ENCODE measurements at places on chromosomes 3 and 15.

GRCh38 chr3:157151627-157152026 is 8.3 kb downstream of the CCNL1 start:
- DNase-seq, result no peak

DNA sequence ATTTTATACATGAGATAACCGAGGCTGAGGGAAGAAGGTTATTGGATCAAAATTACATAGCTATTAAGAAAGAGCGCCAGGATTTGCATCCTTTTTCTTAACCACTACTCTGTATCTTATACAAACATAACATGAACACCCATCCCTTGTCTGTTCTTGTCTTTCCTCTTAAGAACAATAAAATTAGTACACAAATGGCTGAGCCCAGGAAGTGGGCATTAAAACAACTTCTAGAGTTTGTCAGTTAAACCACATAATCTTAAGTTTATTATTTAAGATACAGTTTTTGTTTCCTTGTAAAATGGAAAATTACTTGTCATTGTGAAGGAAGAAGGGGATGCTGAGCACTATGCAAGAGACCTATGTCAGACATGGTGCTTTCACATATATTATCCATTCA is 48.9 kb upstream of the PPIB start:
- DNase-seq, result no peak

- no peak for DNase-seq
These were observed 23.0 kb upstream of the GATA2 start for GRCh38 chr3:128515967-128516366.

DNA sequence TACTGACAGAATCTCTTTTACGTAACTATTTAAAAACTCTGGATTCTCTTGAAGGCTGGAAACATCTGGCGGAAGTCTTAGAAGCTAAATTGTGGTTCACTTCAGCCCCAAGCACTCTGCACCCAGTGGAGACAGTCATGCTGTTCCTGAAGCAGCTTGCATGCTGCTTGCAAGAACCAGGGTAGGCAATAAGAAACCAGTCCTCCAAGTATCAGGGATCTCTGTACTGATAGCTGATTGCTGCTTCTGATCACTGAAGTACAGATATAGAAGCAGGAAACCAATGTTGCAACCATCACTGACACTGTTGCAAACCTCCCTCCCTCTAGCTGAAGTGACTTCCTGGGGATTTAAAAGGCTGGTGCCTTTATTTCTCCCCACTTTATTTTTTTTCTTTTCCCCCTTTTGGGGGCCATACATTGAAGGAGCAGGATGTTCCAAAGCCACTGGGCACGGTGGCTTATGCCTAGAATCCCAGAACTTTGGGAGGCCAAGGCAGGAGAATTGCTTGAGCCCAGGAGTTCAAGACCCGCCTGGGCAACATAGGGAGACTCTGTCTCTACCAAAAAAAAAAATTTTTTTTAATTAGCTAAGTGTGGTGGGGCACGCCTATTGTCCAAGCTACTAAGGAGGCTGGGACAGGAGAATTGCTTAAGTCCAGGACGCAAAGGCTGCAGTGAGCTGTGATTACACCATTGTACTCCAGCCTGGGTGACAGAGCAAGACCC is 15.3 kb downstream of the SPCS1 start:
- no peak for DNase-seq

Measured in amniotic stem cell (primary cell).